ENCODE measurements at places on chromosomes 2 and 18. TPM values are rescaled to one million over a fixed set of nuclear protein-coding genes. Genes with fewer than 3 reads are reported as not detected.

- H3K27ac ChIP-seq: no peak overlapping the region
- no peaks in the 10 kb centered on the region for H3K27me3 ChIP-seq
- DNase-seq: no peak
- no peaks in the 10 kb centered on the region for H3K4me1 ChIP-seq
- H3K4me3 ChIP-seq: no peak overlapping the region
- no peaks in the 10 kb centered on the region for H3K36me3 ChIP-seq
Observed at GRCh38 chr2:179843541-179843940, 17.9 kb downstream of the ZNF385B start.

DNA sequence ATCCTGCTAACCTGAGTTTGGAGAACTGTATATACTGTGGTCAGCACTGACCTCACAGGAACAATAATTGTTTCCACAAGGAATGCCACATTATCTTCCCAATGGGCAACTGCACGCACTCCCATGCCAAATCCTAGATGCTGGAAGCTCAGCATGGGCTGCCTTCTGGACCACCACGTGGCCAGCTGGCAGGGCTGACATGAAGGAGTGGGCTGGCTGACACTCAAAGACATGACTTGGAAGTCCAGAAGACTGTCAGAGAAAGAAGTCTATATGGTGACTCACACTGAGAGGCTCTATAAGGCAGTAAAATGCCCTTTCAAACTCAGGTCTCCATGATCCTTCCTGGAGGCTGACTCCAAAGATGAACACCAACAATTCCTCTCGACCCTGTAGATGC lies 98.4 kb upstream of the RNF152 start:
- H3K4me1 ChIP-seq: no peaks in the 10 kb centered on the region
- no peak for DNase-seq
- no peak overlapping the region for H3K4me3 ChIP-seq

GRCh38 chr2:203344667-203345066 lies 16.5 kb downstream of the ABI2 start:
- H3K27ac ChIP-seq: no peak overlapping the region
- H3K27me3 ChIP-seq: no peaks in the 10 kb centered on the region
- no peaks in the 10 kb centered on the region for H3K36me3 ChIP-seq

GRCh38 chr18:9069601-9070000 lies 32.9 kb upstream of the NDUFV2 start:
- H3K27ac ChIP-seq: peak overlapping the region; percentile 96
- H3K36me3 ChIP-seq: no peaks in the 10 kb centered on the region
- DNase-seq: peak; percentile 66

DNA sequence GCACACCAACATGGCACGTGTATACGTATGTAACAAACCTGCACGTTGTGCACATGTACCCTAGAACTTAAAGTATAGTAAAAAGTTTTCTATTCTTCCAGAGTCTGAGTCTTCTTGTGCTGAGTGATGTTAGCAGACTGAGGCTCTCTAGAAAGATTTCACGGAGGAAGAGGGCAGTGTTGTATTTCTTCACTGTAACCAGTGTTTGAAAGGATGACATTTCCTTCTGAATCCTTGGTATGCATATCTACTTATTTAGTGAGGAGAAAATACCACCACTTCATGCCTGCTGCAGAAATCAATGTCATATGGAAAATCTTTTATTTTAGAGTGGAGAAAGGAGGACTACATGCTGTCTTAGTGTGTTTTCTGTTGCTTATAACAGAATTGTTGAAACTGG lies 357.1 kb downstream of the CCDC85A start:
- H3K27me3 ChIP-seq: no peaks in the 10 kb centered on the region
- DNase-seq: no peak
- no peak overlapping the region for H3K27ac ChIP-seq
- H3K36me3 ChIP-seq: no peaks in the 10 kb centered on the region

DNA sequence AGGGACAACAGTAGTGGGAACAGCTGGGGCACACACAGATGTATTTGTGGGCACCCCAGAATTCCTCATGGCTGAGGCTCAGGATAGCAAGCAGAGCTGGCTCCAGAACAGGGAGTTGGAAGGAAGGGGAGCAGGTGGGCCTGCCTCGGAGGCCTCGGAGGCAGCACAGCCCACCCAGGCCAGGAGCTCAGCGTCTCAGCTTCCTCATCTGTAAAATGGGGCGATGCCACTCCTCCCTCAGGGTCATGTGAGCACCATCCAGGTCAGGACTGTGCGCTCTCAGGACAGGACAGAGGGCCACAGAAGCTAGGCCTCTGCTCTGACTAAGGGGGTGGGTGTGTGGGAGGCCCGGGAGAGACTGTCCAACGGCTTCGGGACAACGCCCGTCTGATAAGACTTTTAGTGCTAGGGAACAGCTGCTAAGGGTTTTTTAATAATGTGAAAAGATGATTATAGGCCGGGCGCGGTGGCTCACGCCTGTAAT lies 106.2 kb downstream of the HDAC4 start:
- no peaks in the 10 kb centered on the region for H3K36me3 ChIP-seq
- H3K4me3 ChIP-seq: no peak overlapping the region
- DNase-seq: no peak
- H3K27me3 ChIP-seq: no peaks in the 10 kb centered on the region
- H3K27ac ChIP-seq: no peak overlapping the region

DNA sequence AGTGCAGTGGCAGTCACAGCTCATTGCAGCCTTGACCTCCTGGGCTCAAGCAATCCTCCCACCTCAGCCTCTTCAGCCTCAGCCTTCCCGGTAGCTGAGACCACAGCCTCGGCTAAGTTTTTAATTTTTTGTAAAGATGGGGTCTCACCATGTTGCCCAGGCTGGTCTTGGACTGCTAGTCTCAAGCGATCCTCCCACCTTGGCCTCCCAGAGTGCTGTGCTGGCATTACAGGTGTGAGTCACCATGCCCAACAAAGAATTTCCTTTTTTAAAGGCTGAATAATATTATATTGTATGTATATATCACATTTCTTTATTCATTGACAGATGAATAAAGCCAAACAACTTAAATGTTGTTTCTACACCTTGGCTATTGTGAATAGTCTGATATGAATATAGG lies 42.5 kb downstream of the MOB4 start:
- no peaks in the 10 kb centered on the region for H3K36me3 ChIP-seq
- no peaks in the 10 kb centered on the region for H3K4me1 ChIP-seq
- H3K27me3 ChIP-seq: no peaks in the 10 kb centered on the region
- DNase-seq: no peak
- no peak overlapping the region for H3K4me3 ChIP-seq

- peak overlapping the region; percentile 71 for H3K27ac ChIP-seq
- no peak for DNase-seq
- no peaks in the 10 kb centered on the region for H3K27me3 ChIP-seq
- peaks cover 34% of the 10 kb centered on the region for H3K4me1 ChIP-seq
- no peak overlapping the region for H3K4me3 ChIP-seq
Observed at GRCh38 chr2:179020156-179020750, 29.7 kb downstream of the CCDC141 start.

DNA sequence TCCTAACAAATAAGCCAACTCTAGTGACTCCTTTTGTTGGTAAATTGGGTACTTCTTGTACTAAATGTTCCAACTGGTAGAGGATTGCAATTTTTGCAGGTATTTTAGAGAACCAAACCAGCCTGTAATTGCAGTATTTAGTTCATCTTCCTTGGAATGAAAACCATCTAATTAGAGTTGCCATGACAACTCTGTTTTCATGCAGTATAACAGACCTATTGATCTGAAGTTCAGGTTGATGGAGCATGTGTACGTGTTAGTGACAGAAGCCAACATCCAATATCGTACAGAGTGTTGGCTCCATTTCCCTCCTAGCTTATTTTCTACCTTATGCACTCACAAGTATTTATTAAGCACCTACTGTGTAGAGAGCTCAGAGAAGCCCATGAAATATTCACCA lies 176.3 kb upstream of the FOSL2 start:
- H3K36me3 ChIP-seq: no peaks in the 10 kb centered on the region
- H3K4me1 ChIP-seq: no peaks in the 10 kb centered on the region
- no peak for DNase-seq
- H3K4me3 ChIP-seq: no peak overlapping the region
- H3K27ac ChIP-seq: no peak overlapping the region

DNA sequence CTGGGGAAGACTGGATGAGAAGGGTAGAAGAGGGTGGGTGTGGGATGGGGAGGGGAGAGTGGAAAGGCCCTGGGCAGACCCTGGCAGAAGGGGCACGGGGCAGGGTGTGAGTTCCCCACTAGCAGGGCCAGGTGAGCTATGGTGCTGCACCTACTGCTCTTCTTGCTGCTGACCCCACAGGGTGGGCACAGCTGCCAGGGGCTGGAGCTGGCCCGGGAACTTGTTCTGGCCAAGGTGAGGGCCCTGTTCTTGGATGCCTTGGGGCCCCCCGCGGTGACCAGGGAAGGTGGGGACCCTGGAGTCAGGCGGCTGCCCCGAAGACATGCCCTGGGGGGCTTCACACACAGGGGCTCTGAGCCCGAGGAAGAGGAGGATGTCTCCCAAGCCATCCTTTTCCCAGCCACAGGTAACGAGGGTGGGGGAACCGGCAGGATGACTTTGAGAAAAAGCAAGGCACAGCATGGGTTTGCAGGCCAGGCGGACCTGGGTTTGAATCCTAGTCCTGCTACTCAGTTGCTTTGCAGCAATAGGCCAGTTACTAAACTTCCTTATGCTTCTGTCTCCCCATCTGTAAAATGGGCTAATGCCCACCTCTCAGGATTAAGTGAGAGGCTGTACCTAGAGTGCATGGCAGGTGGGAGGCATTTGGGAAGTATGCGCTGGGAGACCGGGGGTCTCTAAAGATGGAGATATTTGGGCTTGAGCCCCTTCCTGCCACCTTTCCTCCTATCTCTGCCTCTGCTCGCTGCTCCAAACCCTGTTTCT lies at the start of gene INHA:
Gene INHA (plus strand): TSS at position 74 of the 765 bp plus-strand sequence. CDS start 65 bp downstream, at position 139.
- peaks cover 2% of the 10 kb centered on the region for H3K27me3 ChIP-seq
- H3K27ac ChIP-seq: no peak within 1 kb of the TSS
- DNase-seq: no peak
- H3K4me3 ChIP-seq: no peak within 1 kb of the TSS
- no peaks in the 10 kb centered on the region for H3K4me1 ChIP-seq

- H3K4me1 ChIP-seq: no peaks in the 10 kb centered on the region
- H3K36me3 ChIP-seq: no peaks in the 10 kb centered on the region
- DNase-seq: no peak
- no peak overlapping the region for H3K27ac ChIP-seq
Observed at GRCh38 chr2:27798948-27799645, 27.6 kb downstream of the MRPL33 start.

- H3K27ac ChIP-seq: no peak overlapping the region
- H3K27me3 ChIP-seq: no peaks in the 10 kb centered on the region
- H3K4me3 ChIP-seq: no peak overlapping the region
- no peaks in the 10 kb centered on the region for H3K36me3 ChIP-seq
- no peak for DNase-seq
- no peaks in the 10 kb centered on the region for H3K4me1 ChIP-seq
Observed at GRCh38 chr2:239776436-239777005, 248.6 kb downstream of the NDUFA10 start.

DNA sequence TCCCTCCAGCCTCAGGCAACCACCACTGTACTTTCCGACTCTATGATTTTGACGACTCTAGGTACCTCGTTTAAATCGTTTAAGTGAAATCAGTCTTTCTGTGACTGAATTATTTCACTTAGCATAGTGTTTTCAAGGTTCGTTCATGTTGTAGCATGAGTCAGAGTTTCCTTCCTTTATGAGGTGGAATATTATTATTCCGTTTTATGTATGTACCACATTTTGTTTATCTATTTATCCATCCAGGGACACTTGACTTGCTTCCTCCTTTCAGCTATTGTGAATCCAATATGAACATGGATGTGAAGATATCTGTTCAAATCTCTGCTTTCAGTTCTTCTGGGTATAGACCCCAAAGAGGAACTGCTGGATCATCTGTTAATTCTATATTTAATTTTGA lies 19.1 kb downstream of the IL1R2 start:
- no peak for DNase-seq
- H3K4me1 ChIP-seq: peaks cover 3% of the 10 kb centered on the region
- no peak overlapping the region for H3K27ac ChIP-seq
- H3K36me3 ChIP-seq: no peaks in the 10 kb centered on the region
- H3K4me3 ChIP-seq: no peak overlapping the region
- no peaks in the 10 kb centered on the region for H3K27me3 ChIP-seq

DNA sequence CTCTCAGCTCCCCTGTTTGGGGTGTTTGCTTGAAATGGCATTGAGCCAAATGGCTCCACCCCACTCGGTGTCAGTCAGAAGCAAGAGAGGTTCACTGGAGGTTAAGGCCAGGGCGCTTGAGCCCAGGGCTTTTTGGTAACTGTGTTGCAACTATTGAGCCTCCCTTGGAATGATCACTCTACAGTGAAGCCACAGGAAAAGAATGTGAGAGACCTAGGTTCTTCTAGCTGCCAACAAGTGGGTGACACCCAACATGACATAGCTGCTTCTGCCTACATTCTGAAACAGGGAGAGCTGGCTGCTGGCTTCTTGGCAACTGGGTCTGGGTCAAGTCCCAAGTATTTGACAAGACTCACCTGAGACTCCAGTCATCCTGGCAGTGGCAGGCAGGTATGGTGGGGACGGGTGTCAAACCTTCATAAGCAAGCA lies 7.1 kb upstream of the GRHL1 start:
- no peaks in the 10 kb centered on the region for H3K27me3 ChIP-seq
- H3K4me3 ChIP-seq: no peak overlapping the region
- H3K36me3 ChIP-seq: no peaks in the 10 kb centered on the region
- H3K4me1 ChIP-seq: peaks cover 6% of the 10 kb centered on the region

DNA sequence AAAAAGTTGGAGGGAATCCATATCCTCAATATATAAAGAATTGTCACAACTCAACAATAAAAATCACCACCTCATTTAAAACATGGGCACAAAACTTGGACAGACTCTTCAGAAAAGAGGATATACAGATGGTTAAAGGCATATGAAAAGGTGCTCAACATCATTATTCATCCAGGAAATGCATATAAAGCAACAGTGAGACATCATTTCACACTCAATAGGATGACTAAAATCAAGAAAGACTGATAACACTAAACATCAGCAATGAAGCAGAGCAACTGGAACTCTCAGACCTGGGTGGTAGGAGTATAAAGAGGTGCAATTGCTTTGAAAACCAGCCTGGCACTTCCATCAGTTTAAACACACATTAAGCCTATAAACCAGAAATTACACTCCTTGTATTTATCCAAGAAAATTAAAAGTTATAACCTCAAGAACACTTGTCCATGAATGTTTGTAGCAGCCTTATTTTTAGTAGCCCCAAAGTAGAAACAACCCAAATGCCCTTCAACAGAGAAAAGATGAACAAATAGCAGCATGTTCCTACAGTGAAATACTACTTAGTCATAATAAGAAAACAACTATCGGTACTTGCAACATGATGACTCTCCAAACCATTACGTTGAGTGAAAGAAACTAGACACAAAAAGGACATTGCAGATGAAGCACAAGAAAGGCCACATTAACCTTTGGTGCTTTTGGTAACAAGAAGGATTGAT lies 79.1 kb upstream of the TANC1 start:
- no peaks in the 10 kb centered on the region for H3K27me3 ChIP-seq
- H3K4me3 ChIP-seq: no peak overlapping the region
- H3K4me1 ChIP-seq: no peaks in the 10 kb centered on the region
- DNase-seq: no peak
- H3K36me3 ChIP-seq: no peaks in the 10 kb centered on the region

The COBLL1 gene
- total RNA-seq: 0.32 TPM

The SKA1 gene
- 25.6 TPM for total RNA-seq

The CHAC2 gene
- 16.0 TPM for total RNA-seq

The RGPD4 gene
- not detected for total RNA-seq

The RUFY4 gene
- total RNA-seq: 2.7 TPM

The ACMSD gene
- total RNA-seq: not detected

The ARHGAP25 gene
- total RNA-seq: 1.0 TPM

The UPP2 gene
- total RNA-seq: not detected

The CLIP4 gene
- total RNA-seq: 19.0 TPM

The MC2R gene
- 0.15 TPM for total RNA-seq

The GALNT5 gene
- 0.05 TPM for total RNA-seq
